ENCODE measurements at places on chromosomes 7 and 10.

DNA sequence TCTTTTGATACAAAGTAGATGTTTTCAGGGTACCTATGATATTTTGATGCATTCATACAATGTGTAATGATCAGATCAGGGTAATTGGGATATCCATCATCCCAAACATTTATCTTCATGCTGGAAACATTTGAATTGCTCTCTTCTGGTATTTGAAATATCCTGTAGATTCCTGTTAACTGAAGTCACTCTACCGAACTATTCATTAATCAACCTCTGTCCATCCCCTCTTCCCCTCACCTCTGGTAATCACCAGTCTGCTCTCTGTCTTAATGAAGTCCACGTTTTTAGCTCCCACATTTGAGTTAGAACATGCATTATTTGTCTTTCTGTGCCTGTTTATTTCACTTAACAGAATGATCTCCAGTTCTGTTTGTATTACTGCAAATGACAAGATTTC lies 11.3 kb downstream of the MTG1 start:
- DNase-seq: no peak

DNA sequence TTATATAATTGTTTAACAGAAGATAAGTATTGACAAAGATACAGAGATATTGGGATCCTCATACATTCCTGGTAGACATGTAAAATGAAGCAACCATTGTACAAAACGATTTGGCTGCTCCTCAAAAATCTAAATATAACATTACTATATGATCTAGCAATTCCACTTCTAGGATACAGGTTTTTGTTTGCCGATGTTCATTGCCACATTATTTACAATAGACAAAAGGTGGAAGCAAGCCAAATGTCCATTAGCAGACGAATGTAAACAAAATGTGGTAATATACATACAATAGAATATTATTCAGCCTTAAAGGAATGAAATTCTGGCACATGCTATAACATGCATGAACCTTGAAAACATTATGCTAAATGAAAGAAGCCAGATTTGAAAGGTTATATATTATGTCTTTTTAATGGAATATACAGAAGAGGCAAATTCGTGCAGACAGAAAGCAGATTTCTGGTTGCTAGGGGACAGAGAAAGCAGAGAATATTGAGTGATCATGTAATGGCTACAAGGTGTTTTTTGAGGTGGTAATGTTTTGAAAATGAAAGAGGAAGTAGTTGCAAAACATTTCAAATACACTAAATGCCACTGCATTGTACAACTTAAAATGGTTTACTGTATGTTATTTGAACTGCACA lies 44.9 kb downstream of the POLR1F start:
- no peak for DNase-seq

- DNase-seq: no peak
These were observed 12.3 kb downstream of the ELN start for GRCh38 chr7:74040101-74040790.

GRCh38 chr10:63260860-63261251 lies 127.7 kb downstream of the NRBF2 start:
- DNase-seq: no peak

DNA sequence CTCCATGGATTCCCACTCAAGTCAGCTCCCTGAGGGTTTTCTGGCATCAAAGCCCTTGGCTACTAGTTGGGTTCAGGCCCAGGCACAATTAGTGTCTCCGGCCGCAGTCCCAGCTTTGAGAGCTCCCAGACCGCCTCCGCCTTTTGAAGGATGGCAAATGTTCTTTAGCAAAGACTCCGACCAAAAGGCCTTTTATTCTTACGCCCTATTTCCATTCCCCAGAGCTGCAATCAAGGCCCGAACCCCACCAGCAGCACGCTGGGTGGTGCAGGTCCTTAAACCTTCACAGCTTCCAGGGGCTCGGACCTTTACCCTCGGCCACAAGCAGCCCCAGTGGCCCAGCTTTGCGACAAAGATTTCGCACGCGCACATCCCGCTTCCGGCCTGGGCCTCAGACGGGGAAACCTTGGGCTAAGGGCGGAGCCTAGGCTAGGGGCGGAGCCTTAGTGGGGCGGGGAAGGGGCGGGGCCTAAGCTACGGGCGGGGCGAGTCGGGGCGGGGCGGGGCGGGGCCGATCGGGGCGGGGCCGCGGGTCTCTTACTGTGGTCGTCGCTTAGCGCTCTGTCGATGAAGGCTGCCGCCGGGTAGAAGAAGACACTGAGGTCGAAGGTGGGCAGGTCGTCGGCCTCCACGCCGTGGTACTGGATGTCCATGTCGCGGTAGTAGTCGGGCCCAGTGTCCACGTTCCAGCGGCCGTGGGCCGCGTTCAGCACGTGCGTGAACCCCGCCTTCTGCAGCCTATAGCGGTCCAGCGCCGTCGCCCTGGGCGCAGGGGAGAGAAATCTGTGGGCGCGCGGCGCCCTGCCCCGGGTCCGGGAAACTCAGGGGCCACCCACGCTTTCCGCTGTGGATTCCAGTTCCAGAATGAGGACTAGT lies 68.0 kb upstream of the SAMD8 start:
- no peak for DNase-seq

DNA sequence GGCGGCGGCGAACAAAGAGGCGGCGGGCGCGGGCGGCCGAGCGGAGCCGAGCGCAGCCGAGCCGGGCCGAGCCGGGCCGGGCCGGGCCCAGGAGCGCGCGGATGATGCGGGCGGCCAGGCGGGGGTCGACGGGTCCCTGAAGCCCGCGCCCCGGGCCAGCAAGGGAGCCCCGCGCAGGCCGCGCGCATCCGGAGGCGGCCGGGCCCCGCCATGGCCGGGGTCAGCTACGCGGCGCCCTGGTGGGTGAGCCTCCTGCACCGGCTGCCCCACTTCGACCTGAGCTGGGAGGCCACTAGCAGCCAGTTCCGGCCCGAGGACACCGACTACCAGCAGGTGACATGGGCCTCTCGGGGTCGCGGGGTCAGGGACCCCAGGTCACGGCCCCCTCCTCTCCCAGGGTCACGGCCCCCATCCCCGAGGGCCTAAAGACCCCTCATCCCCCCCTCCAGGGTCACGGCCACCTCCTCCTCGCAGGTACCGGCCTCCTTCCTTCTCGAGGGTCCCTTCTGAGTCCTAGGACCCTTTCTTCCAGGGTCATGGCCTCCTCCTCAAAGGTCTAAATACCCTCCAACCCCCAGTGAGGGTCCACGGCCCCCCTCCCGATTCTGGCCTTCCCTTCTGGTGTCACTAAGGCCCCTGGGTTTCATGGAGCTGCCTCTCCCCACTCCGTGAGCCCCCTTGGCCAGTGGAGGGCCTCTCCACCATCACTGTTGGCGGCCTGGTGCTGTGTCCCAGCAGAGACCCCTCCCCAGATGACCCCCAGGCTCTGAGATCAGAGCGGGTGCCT lies at the start of gene TTYH3:
TSS of gene TTYH3 (plus strand) at position 41 of the 787 bp plus-strand sequence. CDS start at position 211, 170 bp downstream.
- no peak for DNase-seq

GRCh38 chr10:78626471-78626870 lies 442.3 kb upstream of the ZMIZ1 start:
- DNase-seq: no peak

GRCh38 chr10:88531392-88532052 lies 51.6 kb downstream of the RNLS start:
- DNase-seq: no peak

GRCh38 chr10:79383974-79384606 lies 36.8 kb downstream of the PPIF start:
- peak; percentile 29 for DNase-seq

DNA sequence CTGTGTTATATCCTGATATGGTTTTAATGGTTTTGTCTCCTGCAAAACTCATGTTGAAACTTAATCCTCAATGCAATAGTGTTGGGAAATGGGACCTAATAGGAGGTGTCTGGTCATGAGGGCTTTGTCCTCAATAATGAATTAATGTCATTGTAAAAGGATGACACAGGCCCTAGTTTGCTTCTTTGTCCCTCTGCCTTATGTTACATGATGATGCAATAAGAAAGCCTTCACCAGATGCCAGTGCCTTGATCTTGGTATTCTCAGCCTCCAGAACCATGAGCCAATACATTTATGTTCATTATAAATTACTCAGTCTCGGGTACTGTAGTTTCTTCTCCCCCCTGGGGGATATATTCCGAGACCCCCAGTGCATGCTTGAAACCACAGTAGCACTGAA lies 1247.4 kb upstream of the SORCS1 start:
- no peak for DNase-seq

DNA sequence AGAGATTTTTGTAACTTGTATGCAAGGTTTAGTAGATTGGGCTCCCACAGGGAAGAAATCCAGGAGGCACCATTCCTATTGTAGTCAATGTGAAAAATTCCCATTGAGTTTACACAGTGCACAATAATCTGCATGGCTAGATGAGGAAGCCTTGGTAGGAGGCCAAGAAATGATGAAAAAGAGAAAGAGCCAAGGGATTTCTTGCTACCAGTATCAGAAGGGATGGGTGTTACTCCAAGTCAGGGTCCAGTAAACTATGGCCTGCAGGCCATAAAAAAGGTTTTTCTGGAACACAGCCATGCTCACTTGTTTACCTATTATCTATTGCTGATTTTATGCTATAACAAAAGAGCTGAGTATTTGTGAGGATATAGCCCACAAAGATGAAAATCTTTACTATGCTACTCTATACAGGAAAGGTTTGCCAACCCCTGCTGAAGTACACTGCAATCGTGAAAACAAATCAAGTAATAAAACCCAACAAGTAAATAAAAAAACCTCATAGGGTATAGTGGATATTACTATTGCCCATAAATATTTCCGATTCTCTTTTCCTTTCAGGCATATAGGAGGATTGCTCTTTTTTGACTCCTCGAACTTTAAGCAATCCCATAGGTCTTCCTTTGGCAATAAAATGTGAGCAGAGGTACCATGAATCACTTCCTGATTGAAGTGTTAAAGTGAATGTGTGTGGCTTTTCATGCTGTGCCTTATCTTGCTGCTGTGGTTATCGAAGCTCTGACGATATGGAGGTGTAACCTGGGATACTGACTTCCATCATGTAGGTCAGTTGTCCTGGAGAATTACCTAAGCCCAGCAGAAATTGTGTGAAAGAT lies 256.3 kb upstream of the MAGI2 start:
- no peak for DNase-seq

DNA sequence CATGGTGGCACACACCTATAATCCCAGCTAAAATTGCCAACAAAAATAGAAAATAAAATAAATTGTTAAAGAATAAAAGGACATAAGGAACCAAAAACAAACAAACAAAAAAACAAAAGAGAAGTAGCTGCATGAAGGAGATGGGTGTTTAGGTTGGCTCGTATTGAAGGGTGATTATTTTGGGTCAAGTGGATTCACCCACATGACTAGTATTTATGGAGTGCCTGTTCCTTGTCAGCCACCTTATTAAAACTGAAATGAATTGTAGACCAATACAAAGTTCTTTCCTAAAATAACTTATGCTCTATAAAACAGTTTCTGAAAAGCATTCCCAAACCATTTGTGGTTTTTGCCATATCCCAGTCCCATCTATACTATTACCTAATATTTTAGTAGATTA lies 138.7 kb downstream of the BTAF1 start:
- no peak for DNase-seq

GRCh38 chr10:117980216-117980615 lies 66.5 kb downstream of the RAB11FIP2 start:
- no peak for DNase-seq

- DNase-seq: no peak
These were observed 12.9 kb upstream of the HOXA2 start for GRCh38 chr7:27115221-27116026.

DNA sequence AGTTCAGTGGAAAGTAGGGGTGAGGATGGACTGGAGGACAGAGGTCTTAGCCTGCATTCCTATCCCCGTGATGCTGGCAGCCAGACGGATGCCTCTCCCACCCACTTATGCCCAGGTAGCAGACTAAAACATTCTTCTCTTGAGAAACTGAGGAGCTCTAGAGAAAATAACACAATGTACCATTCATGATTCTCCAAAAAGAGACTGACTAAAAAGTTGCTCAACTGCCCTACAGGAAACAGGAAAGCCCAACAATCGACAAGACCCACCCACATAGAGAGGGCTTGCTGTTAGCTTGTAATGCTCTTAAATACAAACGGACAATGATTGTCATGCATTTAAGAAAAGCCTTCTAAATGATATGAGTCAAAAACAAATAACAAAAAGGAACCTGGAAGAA lies 33.2 kb upstream of the PDE1C start:
- no peak for DNase-seq

GRCh38 chr10:19209319-19209718 lies 160.7 kb downstream of the MALRD1 start:
- DNase-seq: no peak

- DNase-seq: no peak
These were observed 1.2 kb downstream of the WEE2 start for GRCh38 chr7:141709318-141709717.

DNA sequence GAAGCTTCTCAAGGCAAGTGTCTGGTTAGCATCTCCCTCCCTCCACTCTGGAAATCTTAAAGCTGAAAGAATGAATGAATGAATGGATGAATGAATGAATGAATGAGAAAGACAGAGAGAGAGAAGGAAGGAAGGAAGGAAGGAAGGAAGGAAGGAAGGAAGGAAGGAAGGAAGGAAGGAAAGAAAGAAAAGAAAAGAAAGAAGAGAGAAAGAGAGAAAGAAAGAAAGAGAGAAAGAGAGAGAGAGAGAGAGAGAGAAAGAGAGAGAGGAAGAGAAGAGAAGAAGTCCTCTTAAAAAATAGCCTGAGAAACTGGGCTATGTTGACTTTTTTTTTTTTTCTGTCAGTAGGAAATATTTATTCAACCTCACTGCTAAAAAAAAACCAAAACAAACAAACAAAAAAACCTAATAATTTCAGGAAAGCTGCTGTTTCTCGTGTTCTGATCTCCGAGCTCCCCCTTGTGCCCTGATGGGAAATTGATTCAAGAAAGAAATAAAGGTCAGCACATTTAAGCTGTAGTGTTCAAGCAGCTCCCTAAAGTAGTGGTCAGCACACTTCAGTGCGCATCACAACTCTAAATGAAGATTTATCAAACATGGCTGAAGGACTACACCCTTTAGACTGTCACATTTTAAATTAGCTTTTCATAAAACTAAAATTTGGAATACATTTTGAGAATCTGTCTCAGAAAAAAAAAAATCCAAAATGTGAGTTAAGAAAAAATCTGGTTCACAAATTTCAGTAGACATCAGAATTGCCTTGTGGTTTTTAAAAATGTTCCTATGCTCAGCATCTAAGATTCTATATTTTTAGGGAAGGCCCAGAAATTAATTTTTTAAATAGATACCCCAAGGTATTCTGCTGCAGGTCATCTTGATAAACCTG lies 154.3 kb downstream of the ELAPOR2 start:
- DNase-seq: peak; percentile 55

DNA sequence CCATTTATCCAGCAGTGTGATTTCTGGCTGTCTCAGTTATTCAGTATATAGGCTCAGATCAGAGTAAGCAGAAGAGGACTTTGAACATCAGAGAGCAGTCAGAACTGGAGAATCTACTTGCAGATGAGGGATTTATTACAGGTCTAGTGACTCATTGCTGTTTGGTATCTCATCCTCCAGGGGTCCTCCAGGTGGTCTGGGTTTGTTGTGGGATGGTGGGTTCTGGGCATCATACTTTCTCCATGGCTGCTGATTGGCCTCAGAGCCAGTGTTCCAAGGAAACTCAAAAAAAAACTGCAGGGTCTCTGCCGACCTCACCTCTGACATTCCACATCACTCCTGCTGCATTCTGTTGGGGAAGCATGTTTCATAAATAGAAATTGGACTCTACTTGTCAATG lies 214.8 kb downstream of the CNTNAP2 start:
- DNase-seq: no peak

Measured in head of caudate nucleus (tissue), 42 donors.